ENCODE measurements at places on chromosomes 5 and 9.

DNA sequence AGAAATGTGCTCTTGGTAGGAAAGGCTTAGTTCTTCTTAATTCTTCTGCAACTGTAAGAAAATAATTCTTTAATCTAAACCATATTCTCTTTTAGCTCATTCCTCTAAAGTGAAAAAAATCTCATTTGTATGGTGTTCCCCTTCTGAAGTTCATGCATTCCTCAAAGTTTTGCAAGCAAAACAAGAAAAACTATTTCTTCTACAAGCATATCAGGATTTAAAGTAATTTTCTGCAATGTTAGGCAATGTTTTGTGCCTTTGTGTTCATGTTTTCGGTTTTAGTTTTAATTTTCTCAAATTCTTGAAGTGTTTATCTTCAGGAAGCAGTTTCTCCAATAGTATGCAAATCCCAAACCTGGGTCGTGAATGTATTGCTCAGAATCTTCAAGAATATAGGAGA lies 12.7 kb upstream of the GPR21 start:
- DNase-seq: no peak

DNA sequence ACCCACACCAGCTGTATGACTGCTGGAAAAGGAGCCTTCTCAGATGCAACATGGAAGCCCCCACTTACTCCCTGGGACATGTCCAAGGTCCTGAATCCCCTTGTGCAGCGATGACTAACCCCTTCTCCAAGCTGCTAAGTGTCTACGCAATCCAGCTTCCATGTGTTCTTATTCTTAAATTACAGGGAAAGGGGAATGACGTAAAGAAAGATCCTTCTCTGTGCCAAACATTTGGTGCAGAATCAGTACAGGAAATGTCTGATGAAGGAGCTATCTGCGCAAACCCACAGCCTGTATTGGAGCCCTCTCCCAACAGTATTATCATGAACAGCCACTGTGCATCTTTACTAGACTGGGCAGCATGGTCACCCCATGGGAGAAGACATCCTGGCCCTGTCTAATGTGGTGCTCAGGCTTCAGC lies 183.2 kb downstream of the FRMD3 start:
- DNase-seq: no peak

- DNase-seq: no peak
Observed at GRCh38 chr9:131892162-131892707, 152.4 kb upstream of the RAPGEF1 start.

GRCh38 chr9:130313103-130313858 lies 47.7 kb downstream of the HMCN2 start:
- no peak for DNase-seq

- peak; percentile 83 for DNase-seq
Observed at GRCh38 chr9:70420441-70421271, 6.2 kb upstream of the KLF9 start.

- peak; percentile 53 for DNase-seq
Observed at GRCh38 chr5:140642718-140643117, 3.5 kb downstream of the TMCO6 start.
